ENCODE measurements at places on chromosomes 2 and 18. TPM values are rescaled to one million over a fixed set of nuclear protein-coding genes. Genes with fewer than 3 reads are reported as not detected.
A peak's percentile ranks its signal among the peaks of the same experiment; 100 is the strongest.

Gene SOWAHC
- total RNA-seq = 0.99 TPM

Gene PRKAG3
- total RNA-seq = not detected

Gene RETSAT
- total RNA-seq = 31.8 TPM

Gene SIX3
- total RNA-seq = not detected

Gene NHEJ1
- 21.1 TPM for total RNA-seq

Gene IL36RN
- total RNA-seq = not detected

DNA sequence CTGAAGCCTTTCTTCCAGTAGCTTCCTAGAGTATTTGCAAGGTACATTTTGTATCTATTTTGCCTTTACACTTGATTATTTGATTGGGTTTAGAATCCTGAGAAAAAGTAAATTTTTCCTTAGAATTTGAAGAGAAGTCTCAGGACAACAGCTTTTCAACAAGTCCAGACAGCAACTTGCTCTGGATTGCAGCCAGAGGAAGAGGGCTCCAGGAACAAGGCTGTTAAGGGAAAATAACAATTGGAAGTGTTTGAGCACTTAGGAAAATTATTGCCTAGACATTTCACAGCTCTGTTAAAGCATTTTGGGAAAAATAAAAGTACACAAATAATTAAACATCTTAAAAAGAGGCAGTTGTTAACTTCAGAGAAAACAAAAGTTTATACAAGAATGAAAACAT lies 58.3 kb upstream of the RAPGEF4 start:
- no peak overlapping the region for H3K4me3 ChIP-seq
- no peak for DNase-seq
- peaks cover 2% of the 10 kb centered on the region for H3K36me3 ChIP-seq
- H3K4me1 ChIP-seq = peaks cover 11% of the 10 kb centered on the region
- peaks cover 6% of the 10 kb centered on the region for H3K27me3 ChIP-seq

- no peaks in the 10 kb centered on the region for H3K4me1 ChIP-seq
- peaks cover 8% of the 10 kb centered on the region for H3K27me3 ChIP-seq
- H3K4me3 ChIP-seq = no peak overlapping the region
- H3K27ac ChIP-seq = no peak overlapping the region
Measured at GRCh38 chr2:119583291-119583690, 39.0 kb downstream of the CFAP221 start.

- DNase-seq = no peak
- H3K27me3 ChIP-seq = no peaks in the 10 kb centered on the region
- peaks cover 22% of the 10 kb centered on the region for H3K36me3 ChIP-seq
- peaks cover 16% of the 10 kb centered on the region for H3K4me1 ChIP-seq
- H3K4me3 ChIP-seq = peak overlapping the region; percentile 73
- H3K27ac ChIP-seq = peak overlapping the region; percentile 91
Measured at GRCh38 chr2:144248350-144249034, 271.4 kb downstream of the ZEB2 start.

DNA sequence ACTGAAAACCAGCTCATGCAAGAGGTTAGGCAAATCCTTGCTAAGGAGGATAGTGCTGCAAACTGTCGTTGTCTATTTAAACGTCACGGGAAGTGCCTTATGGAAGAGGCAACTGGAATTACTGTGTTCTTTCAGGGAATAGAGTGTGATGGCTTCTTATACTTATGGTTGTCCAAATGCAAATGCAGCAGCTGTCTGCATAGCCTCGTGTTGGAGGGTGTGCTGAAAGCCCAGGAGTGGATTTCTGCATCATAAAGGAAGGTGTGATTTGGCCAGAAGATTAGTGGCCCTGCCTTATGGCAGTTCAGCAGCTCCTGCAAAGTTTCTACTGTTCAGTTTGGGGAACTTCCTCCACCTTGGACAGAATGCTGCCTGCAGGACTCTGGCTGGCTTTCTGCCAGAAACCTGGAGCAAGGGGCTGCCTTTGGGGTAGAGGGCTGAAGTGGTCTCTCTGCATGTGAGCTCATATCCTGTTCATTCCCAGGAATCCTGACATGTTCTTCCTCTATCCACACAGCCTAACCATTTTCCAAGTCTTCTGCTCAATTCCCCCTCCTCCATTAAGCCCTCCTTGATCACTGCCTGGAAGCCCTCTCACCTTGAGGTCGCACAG lies 321.2 kb upstream of the CXCR4 start:
- H3K27me3 ChIP-seq = peaks cover 8% of the 10 kb centered on the region
- DNase-seq = no peak
- H3K36me3 ChIP-seq = no peaks in the 10 kb centered on the region

DNA sequence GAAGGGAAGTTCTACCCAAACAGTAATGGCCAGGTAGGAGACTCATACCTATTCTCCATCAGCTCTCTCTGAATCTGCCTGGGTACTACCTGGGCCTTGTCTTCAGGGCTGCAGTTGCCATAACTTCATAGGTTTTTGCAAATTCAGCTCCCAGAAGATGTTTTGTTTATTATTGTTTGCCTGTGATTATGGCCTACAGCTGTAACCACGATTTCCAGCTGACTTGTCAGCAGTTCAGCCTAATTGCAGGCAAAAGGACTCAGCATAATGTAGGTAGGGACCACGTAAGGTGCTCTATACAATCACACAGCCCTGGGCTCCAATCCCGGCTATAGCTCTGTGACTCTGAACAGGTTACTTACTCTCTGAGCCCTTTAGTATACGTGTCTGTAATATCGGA lies 187.0 kb upstream of the FN1 start:
- H3K27me3 ChIP-seq = peaks cover 20% of the 10 kb centered on the region
- H3K4me1 ChIP-seq = peaks cover 12% of the 10 kb centered on the region
- no peak overlapping the region for H3K27ac ChIP-seq
- no peak for DNase-seq
- H3K36me3 ChIP-seq = no peaks in the 10 kb centered on the region

DNA sequence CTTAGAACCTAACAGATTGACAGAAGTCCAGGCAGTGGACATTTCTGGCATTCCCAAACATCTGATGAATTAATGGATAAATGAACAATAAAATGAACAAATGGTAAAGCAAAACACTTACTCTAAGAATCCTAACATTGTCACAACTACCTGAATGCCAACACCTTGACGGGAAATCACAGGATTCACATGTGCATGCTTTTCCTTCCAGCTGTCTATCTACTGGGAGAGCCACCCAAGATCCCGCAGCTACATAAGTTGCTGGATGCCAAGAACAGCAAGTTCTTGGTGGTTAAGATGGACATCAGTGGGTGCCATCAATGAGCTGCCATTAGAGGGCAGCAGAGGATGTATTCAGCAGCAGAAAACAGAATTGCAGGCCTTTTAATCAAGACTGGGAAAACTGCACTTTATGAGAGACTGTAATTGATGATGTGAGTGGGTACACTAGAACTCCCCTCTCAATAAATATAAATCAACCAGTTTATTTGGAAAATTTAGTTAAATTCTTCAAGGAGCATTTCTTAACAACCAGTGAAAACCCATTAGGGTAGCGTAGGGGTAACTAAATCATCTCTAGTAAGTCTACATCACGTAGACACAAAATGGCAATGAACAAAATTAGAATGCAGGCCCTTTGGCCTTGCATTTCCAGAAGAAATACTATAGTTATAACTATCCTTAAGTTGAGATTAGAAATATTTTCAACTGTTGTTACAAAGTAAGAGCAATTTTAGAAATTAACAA lies 45.6 kb downstream of the SESTD1 start:
- DNase-seq = peak; percentile 37
- H3K4me1 ChIP-seq = no peaks in the 10 kb centered on the region
- H3K27ac ChIP-seq = no peak overlapping the region
- no peaks in the 10 kb centered on the region for H3K27me3 ChIP-seq

- no peak overlapping the region for H3K4me3 ChIP-seq
- no peaks in the 10 kb centered on the region for H3K4me1 ChIP-seq
- DNase-seq = no peak
Measured at GRCh38 chr2:189545418-189545817, 35.2 kb downstream of the SLC40A1 start.

- no peak overlapping the region for H3K27ac ChIP-seq
- no peak for DNase-seq
- peaks cover 4% of the 10 kb centered on the region for H3K27me3 ChIP-seq
- no peaks in the 10 kb centered on the region for H3K36me3 ChIP-seq
- no peak overlapping the region for H3K4me3 ChIP-seq
- H3K4me1 ChIP-seq = no peaks in the 10 kb centered on the region
Measured at GRCh38 chr2:145598434-145598833, 1078.5 kb upstream of the ZEB2 start.

DNA sequence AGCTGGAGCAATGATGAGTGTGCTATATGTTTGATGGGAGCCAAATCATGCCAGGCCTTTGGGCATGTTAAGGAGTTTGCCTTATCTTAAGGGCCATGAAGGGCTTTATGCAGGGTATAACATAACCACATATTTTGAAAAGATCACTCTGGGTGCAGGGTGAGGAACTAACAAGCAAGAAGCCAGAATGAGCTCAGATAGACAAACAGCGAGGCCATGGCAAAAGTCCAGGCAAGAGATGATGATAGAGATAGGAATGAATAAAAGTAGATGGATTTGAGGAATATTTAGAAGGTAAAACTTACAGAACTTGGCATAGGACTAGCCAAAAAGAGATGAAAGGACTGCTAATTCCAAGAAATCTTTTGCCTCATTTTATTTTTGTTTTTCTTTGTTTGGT lies 6.7 kb downstream of the GALNT3 start:
- no peak overlapping the region for H3K27ac ChIP-seq
- no peak overlapping the region for H3K4me3 ChIP-seq
- H3K27me3 ChIP-seq = peaks cover 22% of the 10 kb centered on the region
- peaks cover 2% of the 10 kb centered on the region for H3K36me3 ChIP-seq

- H3K4me3 ChIP-seq = no peak overlapping the region
- H3K27ac ChIP-seq = no peak overlapping the region
- no peak for DNase-seq
- no peaks in the 10 kb centered on the region for H3K27me3 ChIP-seq
- peaks cover 12% of the 10 kb centered on the region for H3K4me1 ChIP-seq
- H3K36me3 ChIP-seq = peaks cover 1% of the 10 kb centered on the region
Measured at GRCh38 chr2:174121175-174121574, 127.2 kb downstream of the OLA1 start.

DNA sequence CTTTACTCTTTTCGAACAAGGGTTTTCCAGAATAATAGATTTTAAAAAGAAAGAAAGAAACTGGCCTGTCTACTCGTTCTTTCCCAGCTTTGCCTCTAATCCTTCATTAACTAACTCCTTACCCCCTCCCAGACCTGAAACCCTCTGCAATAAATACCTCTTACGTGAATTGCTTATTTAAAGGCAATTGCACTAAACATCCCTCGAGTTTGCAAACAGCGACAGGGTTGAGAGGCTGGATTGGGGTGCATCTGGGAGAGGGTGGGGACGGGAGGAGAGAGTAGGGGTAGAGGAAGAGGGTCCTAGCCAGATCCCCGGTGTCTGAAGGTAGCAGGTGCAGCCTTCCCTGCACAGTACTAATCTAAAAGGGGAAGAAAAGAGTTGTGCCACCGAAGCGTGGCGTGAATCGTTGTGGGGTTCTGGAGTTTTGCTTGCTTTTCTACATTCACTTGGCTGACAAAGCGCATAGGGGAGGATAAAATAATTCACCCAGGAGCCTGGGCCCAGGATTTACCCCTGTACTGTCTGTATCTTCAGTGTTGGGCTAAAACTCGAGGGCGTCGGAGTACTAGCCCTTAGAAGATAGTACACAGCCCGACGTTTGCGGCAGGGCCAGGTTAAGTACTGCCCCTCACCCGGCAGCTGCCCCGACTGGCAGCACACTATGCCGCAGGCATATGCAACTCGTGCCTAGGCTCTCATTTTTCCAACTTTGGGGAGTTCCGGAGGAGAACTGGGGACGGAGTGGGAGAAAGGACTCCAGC lies 1.9 kb upstream of the NEUROD1 start:
- H3K4me3 ChIP-seq = peak overlapping the region; percentile 73
- no peak overlapping the region for H3K27ac ChIP-seq
- DNase-seq = no peak
- H3K4me1 ChIP-seq = peaks cover 69% of the 10 kb centered on the region

All from activated T-cell treated with anti-CD3 and anti-CD28 coated beads, Interleukin-2, amount 50 U/mL, for 72 hours (primary cell).